ENCODE measurements at places on chromosomes 5 and 9.
A peak's percentile ranks its signal among the peaks of the same experiment; 100 is the strongest.

DNA sequence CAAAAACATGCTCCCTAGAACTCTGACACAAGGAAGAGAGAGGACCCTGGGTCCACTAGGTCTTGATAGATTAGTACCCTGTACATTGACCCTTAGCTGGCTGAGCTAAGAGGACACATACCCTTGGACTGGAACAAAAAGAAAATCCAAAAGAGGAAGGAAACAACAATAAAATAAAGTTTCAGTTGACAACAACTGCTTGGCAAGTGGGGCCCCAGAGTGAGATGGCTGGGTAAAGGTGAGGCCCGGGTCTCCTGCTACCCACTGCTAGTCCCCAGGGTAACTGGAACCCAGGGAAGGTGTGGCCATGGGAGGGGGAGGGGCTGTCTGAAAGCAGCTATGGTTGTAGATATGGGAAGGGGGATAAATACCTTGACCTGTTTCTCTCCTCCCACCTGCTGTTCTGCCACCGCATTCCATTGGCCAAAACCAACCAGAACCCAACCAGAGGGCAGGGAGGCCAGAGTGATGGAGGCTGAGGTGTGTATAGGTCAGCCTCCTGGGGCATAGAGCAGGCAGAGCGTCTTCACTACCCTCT lies 11.7 kb downstream of the TAL2 start:
- no peak for DNase-seq

- no peak for DNase-seq
These were observed 17.9 kb downstream of the TRUB2 start for GRCh38 chr9:128304136-128304970.

DNA sequence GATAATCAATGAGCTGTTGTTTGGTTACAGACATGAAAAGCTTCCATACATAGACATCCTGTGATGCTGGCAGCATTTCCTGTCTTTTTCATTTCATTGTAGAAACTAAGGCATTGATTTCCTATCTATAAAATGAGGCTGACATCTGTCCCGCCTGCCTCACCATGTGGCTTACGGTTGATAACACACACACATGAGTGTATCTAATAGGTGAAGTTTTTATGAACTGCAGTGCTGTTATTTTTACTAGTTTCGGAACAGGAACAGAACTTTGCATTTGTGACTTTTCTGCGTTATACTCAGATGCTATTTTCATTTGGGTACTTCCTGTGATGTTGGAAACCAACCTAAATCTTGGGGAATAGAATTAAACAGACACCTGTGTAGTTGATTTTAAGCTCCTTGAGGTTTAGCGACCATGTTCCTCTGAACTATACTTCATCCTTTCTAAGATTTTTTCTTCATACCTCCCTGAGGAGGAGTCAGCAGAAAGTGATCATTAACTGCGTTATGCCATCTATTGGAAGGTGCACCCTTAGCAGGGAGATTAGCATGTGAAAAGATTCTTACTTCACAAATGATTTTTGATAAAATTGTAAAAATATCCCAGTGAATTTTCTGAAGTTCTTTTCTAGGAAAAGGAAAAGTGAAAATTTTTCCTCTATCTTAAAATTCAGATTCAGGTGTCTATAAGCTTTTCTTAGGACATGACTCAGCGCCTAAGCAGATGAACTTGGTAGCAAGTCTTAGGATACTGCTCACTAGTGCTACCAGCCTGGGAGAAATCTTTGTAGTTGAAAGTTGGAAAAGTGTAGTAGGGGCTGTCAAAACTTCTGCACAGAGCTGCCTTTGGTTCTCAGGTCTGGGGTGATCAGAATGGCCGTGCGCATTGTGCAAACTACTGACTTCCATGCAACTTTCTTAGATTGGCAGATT lies 134.5 kb downstream of the TRIO start:
- DNase-seq: no peak

DNA sequence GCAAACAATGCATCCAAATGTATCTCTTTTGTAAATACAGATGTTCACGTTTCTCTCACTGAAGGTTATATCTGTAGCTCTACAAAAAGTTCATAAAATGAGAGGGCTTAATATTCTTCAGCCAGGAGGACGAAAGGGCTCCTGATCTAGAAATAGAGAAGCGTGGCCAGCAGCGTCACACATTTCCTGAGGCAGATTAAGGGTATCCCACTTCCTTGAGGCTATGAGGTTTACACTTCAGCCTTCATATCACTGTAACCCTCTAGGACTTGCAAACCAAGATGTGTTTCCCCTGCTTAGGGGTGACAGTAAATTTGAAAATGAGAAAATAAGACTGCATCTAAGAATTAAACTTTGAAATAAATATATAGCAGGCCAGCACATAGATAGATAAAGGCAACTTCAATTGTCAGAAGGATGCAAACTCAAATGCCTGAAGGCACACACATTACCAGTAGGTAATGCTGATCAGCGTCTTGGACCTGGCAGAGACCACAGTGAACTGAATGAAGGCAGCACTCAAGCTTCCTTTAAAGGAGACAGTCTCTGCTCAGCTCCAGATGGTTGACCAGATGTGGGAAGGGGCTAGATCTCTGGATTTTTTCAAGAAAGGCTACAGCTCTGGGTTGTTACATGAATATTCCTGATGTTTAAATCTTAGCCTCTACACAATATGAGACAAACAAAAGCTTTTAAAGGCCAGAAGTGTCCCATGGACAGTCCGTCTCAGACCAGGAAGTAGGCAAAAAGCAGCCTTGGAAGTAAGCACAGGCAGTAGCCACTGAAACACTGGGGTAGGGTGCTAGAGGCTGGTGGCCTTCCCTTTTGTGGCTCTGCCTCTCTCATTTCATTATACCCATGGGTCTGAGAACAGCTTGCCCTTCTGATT lies 197.7 kb downstream of the MCTP1 start:
- DNase-seq: no peak

DNA sequence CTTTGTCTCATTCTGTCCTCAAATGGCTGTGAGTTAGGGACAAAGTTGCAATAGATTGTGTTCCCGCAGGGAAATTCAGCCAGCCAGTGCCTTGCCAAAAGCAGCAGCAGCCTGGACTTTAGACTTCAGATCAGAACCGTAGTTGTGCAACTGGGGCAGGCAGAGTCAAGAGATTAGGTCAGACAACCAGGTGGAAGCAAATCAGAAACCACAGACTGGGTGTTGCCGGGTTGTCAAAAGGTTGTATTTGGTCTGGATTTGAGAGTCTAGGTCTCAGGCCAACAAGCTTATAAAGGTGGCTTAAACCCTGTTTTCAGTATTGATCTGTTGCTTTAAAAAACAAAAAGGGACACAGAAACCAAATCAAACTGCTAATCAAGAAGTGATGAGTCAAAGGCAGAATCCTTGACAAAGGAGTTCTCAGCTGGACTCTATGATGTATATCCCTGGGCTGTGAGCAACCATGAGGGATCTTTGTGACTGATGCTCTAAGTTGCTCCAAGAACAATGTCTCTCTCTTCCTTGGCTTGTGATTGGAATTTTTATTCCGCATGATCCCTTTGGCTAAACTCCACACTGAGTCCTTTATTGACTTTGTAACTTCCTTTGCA lies 20.9 kb downstream of the RFK start:
- no peak for DNase-seq

DNA sequence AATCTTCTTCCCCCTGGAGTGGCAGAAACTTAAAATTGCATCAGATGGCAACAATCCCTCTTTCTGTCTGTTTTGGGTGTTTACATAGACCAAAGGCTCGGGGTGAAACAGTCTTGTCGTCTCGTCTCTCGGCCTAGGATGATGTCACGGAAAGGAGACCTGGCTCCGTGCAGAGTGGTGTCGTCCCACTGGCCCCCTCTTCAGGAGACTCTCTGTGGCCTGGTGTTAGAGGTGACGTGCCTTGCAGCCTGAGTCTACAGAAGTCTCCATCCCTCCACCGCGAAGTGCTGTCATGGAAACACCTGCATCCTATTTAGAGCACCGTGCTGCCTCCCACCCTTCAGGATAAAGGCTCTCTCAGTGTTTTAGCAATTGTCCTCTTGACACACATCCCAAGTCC lies 409.7 kb downstream of the IRX1 start:
- DNase-seq: no peak

DNA sequence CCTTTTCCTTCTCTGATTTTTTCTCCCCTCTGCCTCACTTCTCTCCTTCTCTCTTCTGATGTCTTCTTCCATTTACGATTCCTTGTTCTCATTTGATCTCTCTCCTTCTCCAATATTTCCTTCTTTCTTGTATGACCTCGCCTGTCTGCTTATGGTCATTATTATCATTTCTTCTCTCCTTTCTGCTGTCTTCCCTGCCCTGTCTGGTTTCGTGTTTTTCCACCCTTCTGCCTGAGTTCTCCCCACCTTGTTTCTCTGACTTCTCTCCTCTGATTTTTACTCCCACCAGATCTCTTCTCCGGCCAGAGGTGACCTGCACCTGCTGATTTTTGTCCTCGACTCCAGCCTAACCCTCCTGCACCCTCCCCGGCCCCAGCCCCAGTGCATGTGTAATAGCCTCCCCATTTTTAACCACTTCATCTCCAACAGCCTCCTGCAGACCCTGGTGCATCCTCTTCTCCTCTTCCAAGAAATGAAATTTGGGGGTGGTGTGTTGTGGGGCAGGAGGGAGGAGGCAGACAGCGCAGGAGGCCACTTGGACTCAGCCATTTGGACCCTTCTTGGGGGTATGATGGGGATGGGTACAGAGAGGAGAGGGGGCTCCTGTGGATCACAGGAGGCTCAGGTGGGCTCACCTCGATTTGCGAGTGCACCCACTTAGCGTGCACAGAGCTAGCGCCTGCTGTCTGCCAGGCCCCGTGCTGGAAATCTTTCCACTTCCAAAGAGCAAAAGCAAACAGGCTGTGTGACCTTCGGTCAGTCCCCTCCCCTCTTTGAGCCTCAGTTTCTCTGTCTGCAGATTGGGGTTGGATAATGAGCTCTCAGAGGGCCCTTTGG lies 32.5 kb downstream of the GSN start:
- DNase-seq: no peak

DNA sequence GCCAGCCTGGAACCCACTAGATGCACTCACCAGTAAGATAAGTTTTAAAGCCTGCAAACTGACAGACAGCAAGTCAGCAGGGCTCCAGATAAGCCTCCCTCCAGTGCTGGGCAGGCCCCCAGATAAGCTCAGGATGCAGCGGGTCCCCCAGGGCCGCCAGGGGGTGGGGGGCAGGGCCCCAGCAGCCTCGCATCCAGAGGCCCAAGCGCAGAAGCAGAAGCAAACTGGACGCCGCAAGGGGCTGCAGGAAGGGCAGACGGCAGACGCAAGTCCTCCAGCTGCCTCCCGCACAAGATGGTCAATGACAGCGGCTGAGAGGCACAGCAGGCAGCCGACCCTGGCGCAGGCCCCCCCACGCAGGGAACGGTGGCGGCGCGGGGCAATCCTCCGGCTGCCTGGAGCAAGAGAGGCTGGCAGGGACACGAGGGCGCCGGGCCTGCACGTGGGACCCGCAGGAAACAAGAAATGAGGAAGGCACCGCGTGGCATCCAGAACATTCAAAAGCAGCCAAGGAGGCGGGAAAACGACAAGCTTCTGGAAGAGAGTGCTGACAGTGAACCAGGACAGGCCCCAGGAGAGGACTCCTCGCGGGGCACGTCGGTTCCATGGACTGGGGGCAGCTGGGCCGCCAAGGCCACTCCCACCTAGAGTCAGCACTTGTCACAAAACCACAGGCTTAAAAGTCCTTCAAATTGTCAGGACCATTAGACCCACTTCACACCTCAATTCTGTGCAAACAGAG lies 49.8 kb downstream of the ROR2 start:
- DNase-seq: no peak

DNA sequence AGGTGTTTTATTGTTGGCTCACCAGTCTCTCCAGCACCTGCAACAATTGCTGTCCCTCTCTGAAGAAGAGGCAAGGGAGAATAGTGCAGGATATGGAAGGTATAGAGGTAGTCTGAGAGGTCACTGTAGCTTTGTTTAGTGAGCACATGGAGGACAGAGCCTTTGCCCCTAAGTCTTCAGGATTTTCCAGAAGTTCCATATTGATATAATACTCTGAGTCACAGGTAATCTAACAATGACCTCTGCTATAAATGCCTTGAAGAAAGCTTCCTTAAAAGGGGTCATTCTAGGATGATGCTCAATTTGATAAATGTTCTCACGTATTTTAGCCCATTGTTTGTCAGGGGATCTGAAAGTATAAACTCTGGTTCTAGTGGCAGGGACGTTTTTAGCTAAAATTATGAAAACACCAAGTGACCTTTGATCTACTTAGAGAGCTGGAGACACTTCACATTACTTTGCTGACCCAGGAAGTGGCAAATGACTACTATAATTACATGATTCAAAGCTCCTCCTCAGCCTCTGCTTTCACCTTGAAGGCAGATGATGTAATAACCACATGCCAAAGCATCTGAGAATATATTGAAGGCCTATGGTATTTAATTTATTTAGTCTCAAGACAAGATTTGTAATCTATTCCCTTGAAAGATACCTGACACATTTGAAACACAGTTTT lies 366.9 kb upstream of the NUDT12 start:
- no peak for DNase-seq

GRCh38 chr5:176541338-176542134 lies 4.3 kb upstream of the RNF44 start:
- peak; percentile 80 for DNase-seq

DNA sequence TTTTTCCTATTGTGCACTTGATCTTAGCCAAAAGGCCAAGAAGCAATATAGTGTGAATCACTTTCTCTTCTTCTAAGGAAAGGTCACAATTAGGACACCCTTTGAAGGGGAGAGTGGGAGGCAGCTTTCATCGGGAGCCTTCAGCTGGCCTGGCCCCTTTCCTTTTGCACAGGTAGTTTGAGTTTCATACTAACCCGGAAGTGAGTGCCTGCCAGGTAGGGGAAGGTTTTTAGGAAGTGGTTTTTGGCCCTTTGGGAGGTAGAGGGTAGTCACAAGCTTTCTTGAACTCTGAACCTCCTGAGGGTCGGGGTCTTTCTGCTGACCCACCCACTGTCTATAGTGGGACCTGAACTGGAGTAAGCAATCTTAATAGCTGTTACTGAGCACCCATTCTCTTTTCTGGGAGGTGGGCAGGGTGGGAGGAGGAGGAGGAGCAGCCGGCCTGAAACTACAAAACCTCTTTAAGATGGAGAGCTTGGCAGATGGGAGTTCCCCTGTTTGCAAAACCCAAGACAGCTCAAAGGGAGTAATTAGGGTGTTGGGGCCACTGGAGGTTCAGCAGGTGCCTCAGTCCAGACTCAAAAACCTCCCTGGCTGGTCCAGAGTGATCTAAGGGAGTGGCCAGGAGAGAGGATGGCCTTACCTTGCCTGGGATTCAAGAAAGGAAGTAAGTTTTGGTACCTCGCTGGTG lies 6.0 kb downstream of the LARP1 start:
- peak; percentile 46 for DNase-seq

- DNase-seq: no peak
These were observed 2.7 kb downstream of the HEMGN start for GRCh38 chr9:97935276-97935675.

- no peak for DNase-seq
These were observed 502.7 kb downstream of the TLE4 start for GRCh38 chr9:80074439-80074838.

GRCh38 chr5:1797103-1797800 lies 2.4 kb downstream of the MRPL36 start:
- no peak for DNase-seq

Measured in activated CD4-positive, alpha-beta T cell treated with anti-CD3 and anti-CD28 coated beads for 36 hours (primary cell).